AG04450 (cell line): ENCODE measurements at places on chromosomes 2 and 18.

DNA sequence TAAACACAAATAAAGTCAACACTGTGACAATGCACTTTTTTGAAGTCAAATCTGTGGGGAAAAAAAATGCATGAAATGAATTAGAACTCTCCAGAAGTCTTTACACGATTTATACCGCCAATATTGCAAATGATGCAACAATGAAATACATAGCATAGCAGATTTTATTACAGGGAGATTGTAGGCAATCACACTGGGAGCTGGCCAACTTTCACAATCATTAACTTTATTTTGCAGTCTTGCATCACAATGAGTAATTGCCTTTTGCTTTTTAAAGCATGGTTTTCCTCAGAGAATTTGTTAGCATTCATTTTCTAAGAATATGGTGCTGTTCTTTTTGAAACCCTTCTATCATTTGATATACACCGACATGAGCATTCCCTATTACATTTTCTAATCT lies 366.4 kb upstream of the FSIP2 start:
- DNase-seq: no peak

DNA sequence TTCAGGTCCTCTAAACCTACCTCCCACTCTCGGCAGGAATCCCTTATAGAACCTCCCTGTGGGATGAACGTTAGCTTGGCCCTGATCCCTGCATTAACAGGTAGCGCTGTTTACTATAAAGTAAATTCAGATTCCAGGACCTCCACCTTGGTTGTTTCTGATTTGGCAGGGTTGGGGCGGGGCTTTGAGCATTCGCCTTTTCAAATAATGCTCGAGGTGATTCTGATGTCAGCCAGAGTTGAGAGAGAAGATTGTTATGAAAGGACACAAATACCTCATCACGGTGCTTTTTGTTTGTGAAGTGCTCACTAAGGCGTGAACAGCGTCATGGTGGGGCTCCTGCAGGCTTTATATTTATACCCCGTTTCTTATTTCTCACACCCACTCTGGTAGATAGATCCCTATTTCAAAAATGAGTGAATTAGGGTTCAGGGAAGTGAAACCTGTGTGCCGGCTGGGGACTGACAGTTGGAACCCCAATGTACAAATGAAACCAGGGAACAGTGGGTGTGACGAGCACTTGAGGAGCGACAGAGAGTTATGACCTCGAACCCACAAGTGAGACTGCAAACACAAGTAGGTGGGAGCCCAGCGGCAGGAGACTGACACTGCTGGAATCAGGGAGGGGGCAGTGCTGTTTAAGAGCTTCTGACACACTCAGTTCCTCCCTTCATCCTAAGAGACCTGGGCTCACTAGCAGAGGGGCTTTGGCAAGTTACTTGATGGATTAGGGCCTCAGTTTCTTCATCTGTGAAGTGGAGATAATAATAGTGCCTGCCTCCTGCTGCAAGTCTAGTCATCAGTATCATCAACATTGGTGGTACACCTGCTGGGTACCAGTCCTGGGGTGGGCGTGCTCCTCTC lies 14.2 kb upstream of the CXCR4 start:
- no peak for DNase-seq

- DNase-seq: no peak
Observed at GRCh38 chr18:62177271-62177670, 9.6 kb downstream of the PIGN start.

DNA sequence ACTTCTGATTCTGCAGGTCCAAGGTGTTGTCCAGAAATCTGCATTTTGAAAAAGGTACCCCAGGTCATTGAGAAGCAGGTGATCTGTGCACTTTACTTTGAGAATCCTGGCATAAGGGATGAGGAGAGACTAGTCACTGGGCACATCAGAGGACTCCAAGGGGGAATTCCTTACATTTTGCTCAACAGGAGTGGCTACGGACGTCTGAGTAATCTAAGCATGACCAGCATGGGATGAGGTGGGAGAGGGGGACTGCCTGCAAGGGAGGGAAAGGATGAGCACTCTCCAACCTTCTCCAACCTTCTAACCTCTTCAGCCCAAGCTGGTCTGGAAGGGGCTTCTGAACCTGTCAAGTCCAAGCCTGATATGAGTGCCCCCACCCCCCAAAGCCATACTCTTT lies 55.5 kb downstream of the MARCHF4 start:
- no peak for DNase-seq

- no peak for DNase-seq
Observed at GRCh38 chr2:10541081-10541480, 93.0 kb upstream of the ODC1 start.

GRCh38 chr18:51751901-51752300 lies 554.4 kb upstream of the MEX3C start:
- no peak for DNase-seq

GRCh38 chr18:37661478-37661877 lies 95.9 kb upstream of the CELF4 start:
- DNase-seq: no peak

DNA sequence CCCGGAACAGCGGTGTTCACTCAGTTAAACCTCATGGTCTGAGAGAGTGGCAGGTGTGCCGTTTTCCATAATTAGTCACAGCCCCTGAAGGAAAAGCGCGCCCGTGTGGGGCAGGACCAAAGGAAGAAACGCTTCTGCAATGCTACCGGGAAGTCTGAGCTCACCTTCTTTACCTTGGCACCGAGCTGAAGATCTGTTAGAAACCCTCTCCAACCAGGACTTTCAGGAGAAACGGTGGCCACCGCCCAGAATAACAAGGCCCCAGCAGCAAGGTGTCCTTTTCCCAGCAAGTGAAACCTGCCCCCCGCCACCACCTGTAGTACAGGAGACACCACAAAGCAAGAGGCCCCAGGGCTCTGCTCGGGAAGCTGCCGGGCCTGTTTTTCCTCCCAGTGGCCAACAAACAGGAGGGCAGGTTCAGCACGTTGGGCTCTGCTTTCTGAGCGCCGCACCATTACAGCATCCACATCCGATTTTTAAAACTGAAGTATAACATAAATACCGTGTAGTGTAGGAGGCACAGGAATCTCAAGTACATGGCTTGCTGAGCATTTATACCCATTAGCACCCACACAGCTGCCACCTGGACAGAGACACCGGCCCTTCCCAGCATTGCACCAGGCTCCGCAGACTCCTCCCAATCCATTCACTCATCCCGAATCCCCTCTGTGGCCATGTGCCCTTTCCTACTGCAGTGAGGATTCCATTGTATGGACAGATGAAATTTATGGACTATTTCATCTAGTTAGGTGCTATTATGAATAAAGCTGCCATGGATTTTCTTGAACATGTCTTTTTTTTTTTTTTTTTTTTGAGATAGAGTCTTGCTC lies 121.8 kb upstream of the RIOK3 start:
- no peak for DNase-seq

GRCh38 chr2:9552219-9553178 lies 3.1 kb downstream of the ADAM17 start:
- DNase-seq: peak; percentile 36
